ENCODE measurements at places on chromosomes 1 and 21.

DNA sequence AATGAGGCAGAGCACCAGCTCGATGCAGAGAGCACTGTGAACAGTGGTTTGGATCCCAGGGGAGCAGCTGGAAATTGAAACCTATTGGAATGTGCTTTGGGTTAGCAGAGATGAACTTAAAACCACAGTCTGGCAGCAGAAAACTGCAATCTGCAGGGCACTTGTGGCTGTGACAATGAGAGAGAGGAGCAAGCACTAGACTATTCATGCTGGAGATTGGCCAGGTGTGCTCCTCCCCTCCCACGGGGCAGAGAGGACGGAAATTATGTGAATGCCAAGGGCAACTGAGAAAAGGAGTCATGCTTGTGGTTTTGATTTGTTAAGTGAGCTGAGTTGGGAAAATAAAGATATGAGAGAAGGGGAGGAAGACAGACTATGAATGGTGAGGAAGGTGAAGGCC lies 38.1 kb downstream of the HSD3B2 start:
- no peak for DNase-seq

- peak; percentile 83 for DNase-seq
Measured at GRCh38 chr1:156123356-156124196, 9.1 kb downstream of the LMNA start.

DNA sequence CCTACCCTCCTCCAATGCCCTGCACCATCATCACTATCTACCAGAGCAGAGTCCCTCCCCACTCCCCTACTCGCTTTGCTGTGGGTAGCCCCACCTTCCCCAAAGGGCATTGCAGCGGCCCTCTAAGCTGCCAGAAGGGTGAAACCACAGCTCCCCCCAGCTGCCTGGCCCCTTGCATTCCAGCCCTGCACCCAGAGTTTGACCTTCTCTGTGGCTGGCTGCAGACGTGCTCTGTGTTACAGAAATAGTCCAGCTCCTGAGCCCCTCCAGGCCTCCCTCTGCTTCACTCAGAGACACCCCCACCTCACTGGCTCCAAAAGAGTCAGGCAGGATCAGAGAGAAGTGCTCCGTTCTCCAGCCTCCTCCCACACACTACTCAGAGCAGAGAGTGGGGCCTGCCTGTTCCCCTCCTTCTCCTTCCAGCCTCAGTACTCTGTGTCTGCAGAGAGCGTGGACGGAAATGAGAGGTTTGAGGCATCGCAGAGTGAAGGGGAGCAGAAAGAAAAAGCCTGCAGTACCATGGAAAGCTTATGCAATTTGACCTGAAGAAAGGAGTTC lies 63.2 kb downstream of the PLEKHA6 start:
- DNase-seq = no peak

GRCh38 chr1:7658099-7658498 lies 113.0 kb upstream of the VAMP3 start:
- no peak for DNase-seq

DNA sequence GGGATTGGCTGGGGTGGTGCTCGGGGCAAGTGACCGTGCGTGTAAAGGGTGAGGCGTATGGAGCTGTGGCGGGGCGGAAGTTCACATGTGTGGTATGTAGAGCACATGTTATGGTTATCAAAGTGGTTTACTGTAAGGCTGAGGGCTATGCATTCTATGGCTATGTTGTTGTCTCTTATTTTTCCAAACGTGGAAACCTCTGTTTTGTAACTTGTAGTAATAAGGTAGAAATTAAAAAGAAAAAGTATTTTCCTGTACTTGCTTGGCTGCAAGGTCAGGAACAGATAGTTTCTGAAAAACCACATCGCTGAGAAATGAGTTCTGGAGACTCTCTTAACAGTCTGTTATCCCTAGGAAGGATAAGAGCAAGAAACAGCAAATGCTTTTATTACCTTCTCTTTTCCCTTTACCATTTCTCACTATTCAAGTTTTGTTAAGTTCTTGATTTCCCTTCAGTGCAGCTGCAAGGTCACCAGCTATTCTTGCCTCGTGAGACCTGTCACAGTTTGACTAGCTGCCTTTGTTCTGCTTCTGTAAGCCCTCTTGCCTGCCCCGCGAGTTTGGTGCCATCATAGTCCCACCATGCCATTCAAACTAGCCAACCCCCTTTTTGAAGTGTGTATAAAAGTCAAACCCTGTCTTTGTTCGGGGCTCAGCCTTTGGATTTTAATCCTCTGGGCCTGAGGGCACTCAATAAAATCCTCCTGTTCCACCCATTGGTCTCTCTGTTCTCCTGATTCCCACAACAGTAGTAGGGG lies 9.5 kb downstream of the RNU1-2 start:
- peak; percentile 67 for DNase-seq

Measured in activated naive CD4-positive, alpha-beta T cell treated with anti-CD3 and anti-CD28 coated beads, Interleukin-2, amount 50 U/mL, for 72 hours (primary cell).